ENCODE measurements at places on chromosomes 1 and 21.
A peak's percentile ranks its signal among the peaks of the same experiment; 100 is the strongest.

- DNase-seq = no peak
Observed at GRCh38 chr21:31683029-31683428, 23.5 kb downstream of the SOD1 start.

GRCh38 chr21:45040739-45041138 lies 33.6 kb upstream of the ADARB1 start:
- no peak for DNase-seq

- DNase-seq = no peak
Observed at GRCh38 chr1:94254073-94254810, 16.9 kb upstream of the ARHGAP29 start.

GRCh38 chr1:154352581-154353459 lies 27.5 kb downstream of the ATP8B2 start:
- peak; percentile 25 for DNase-seq

DNA sequence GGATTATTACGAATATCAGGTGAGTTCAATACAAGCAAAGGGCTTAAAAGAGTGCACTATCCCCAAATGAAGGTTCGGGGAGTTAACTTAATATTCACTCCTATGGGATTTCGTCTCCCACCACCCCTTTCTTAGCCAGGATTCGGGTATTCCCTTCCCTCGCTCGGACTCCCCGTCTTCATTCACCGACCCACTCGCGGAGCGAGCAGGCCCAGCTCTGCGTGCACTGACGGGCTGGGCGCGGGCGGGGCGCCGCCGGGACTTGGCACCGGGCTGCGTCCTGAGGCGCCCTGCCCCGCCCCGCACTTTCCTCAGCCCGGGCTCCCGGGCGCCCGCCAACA lies 7.7 kb upstream of the MPZL1 start:
- no peak for DNase-seq

DNA sequence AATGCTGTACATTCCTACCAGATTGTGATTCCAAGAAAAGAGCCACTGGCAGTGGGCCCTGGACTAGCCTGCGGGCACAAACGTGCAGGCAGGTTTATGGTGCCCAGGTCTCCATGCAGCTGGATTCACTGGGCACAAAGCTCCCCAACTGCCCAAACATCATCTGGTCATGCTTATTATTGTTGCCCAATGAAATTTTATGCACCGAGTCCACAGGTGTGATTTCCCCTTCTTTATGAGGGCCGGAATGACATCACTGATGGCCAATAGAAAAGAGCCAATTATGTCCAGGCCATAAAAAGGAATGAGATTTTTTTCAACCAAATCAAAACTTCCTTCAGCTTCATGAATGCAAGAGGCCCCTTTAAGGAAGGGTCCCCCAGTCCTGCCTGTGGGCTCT lies 66.2 kb downstream of the ERI3 start:
- no peak for DNase-seq

- DNase-seq = no peak
Observed at GRCh38 chr1:226980565-226981385, 40.7 kb downstream of the COQ8A start.

DNA sequence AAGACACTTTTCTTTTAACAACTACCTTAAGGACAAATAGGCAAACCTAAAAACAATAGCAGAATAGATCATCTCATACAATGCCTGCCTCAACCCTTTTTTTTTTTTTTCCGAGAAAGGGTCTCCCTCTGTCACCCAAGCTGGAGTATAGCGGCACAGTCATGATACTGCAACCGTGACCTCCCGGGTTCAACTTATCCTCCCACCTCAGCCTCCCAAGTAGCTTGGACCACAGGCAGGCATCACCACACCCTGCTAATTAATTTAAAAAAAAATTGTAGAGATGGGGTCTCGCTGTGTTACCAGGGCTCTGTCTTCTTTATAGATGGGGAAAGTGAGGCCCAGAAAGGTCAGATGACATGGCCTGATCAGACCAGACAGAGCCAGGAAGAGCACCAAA lies 7.9 kb downstream of the SH3BGRL3 start:
- no peak for DNase-seq

All from NCI-H524 treated with DMSO at 0.1 percent for 48 hours (cell line).